Islet precursor cell (in vitro differentiated cells): ENCODE measurements at places on chromosomes 13 and 19.

GRCh38 chr13:45374917-45375316 lies 33.9 kb upstream of the TPT1 start:
- no peak for DNase-seq

DNA sequence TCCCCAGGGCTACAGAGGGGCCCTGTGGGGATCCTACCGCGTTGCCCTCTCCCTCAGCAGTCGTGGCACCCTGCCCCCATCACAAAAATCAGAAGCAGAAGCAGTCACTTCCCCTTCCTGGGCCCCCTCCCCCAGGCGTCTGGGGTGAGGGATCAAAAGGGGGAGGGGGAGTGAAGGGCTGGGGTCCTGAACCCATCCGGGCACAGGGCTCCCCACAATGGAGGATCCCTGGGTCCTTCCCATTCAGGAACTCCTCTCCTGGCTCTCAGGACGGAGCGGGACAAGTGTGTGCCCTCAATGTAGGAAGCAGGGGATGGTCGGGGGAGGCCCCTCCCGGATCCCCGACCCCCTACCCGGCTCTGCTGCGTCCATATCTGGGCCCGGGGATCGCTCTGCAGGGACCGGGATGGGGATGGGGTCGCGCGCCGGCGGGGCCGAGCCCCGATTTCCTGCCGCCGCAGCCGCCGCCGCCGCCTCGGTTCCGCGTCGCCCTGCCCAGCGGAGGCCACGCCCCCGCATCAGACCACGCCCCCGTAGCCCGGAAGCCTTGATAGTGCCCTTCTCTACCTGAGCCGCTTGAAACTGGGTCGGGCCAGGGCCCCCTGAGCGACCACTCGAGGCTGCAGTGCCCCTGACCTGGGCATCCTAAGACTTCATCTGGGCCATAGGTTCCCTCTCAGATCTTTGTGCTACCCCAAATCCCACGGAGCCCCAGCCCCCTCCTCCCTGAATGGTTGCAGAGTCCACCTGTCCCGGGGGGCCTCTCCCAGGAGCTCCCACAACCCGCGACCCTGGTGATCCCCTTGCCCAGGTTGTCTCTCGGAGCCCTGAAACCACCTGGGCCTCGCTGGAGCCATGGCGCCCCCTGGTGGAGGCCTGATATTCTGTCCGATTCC lies at the start of gene GMIP:
Gene GMIP (minus strand): TSS at position 500 of the 896 bp plus-strand sequence. CDS start 128 bp downstream, at position 372.
- DNase-seq: peak; percentile 86

- no peak for DNase-seq
Measured at GRCh38 chr13:110280231-110280813, 26.6 kb downstream of the COL4A1 start.

- DNase-seq: peak; percentile 89
Measured at GRCh38 chr19:50414864-50415660, 3.7 kb upstream of the SPIB start.

DNA sequence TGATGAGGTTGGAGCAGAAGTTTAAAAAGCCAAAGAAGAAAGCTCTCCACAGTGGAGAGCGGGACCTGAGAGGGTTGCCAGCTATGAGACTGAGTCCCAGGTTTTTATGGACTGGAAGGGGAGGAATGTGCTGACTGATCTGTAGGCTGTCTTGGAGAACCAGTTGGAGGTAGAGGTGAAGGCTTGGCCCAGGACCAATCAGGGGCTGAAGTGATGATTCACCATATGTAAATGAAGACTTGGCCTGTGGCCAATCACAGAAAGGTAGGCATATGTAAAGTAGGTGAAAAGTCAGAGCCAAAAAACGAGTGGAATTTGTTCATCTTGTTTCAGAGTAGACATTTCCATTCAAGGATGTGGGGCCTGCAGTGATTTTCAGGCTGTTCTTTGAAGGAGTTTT lies 17.5 kb upstream of the KBTBD6 start:
- DNase-seq: no peak

DNA sequence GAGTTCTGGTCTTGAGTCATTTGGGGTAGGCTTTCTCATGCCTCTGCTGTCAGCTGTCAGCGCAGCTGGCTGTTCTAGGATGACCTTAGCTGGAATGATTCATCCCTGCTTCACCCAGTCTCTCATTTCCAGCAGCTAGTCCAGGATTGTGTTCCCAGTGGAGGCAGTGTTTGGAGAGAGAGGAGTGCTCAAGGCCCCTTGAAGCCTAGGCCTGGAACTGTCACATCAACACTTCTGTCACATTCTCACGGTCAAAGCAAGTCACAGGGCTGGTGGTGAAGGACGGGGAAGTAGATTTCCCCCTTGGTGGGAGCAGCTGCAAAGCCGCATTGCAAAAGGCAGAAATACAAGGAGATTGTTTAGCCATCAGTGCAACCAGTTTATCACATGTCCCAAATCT lies 15.2 kb downstream of the TPT1 start:
- DNase-seq: peak; percentile 85

DNA sequence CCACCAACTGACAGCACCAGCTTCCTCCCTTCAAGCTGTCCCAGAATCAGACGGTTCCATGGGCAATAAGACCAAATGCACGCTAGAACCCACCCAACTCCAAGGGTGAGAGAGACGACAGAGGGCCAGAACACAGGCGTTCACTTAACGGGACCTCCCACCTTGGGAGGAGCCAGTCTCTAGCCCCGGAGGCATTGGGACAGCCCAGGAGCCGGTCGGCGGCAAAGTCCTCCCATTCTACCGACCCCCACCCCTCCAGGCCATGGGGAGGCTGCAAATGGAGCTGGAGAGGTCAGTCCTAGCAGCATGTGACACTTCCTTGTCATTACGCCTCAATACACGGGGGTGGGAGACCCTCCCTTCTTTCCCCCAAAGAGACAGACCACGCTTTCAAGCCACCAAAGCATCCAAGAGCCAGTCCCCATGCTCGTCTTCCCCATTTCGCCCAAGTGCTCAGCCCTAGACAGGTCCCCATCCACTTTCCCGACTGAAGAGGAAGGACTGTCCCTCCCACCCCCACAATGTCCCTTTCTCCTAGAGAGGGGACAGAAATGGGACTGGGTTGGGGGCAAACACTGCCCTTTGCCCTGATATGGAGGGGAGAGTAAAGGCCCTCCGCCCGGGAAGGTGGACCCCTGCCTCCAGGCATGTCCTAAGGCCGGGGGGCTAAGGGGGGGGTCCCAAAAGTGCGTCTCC lies 964 bp downstream of the KHSRP start:
- DNase-seq: peak; percentile 89
